ENCODE measurements at places on chromosomes 12 and 14. TPM values are rescaled to one million over a fixed set of nuclear protein-coding genes. Genes with fewer than 3 reads are reported as not detected.

DNA sequence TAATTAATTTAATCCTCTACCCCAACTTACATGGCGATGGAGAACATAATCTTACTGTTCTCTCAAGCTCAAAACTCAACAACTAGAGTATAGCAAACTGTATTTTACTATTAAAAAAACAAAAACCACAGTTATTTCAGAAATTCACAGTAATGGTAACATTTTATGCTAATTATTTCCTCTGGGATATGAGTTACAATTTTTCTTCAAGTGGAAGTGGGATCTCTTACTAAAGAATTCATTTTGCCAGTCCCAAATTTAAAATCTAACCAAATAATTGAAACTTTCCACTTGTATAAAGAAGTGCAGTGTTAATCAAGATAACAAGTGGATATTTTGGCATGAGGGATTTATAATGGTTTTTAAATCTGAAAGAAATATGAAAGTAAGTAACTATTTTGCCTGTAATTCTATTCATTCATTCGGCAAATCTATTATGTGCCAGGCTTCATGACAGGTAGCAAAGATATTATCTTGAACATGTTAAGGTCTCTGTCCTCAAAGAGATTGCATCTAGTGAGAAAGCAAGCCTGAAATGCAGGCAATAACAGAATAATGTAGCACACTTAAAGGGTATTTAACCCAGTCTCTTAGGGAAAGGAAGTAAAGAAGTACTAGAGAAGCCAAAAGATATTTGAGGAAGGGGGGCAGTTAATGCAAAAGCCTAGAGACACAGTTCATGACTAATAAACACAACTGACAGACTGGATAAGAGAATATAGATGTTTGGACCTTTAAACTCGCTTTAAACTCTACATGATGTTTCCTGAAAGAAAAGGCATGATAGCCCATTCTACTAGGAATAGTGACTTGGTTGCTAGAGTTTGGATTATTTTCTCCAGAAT lies 44.0 kb downstream of the TAOK3 start:
- no peak for DNase-seq
- peaks cover 43% of the 10 kb centered on the region for H3K4me1 ChIP-seq
- no peaks in the 10 kb centered on the region for H3K36me3 ChIP-seq
- H3K4me3 ChIP-seq = no peak overlapping the region

- peaks cover 2% of the 10 kb centered on the region for H3K36me3 ChIP-seq
- no peak overlapping the region for H3K27ac ChIP-seq
- no peaks in the 10 kb centered on the region for H3K27me3 ChIP-seq
- H3K4me3 ChIP-seq = no peak overlapping the region
These were observed 51.2 kb downstream of the TEAD4 start for GRCh38 chr12:3010214-3010930.

WSCD2 gene
- total RNA-seq = 0.32 TPM

DNA sequence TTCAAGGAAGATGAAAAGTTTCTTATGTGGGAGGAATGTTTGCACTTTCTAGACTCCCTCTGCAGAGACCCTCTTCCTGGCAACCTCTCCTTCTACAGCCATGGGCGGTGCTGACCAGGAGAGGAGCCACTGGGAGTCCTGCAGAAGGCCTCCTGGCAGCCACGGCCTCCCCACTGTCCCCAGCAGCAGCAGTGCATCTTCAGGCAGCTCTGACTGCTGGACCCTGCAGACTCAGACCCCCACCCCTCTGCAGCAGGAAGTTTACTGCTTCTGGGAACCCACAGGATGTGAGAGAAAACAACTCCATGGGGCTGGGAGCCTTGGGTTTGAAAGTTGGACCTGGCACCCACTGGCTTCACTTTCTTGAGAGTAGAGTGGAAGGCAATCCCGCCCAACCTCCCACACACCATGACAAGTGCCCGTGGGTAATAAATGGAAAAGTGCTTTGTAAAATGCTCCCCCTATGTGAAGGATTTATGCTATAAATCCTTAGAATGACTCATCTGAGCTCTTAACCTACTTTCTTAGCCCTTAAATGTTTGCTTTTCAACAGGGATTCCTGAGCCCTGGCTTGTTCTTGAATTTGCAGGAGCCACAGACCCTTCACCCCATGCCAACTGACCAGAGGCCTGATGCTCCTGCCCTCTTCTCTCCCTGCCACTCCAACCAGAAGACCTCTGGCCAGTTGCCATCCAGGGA lies 37.5 kb upstream of the DDX11 start:
- no peak overlapping the region for H3K4me3 ChIP-seq
- peaks cover 3% of the 10 kb centered on the region for H3K4me1 ChIP-seq
- no peaks in the 10 kb centered on the region for H3K36me3 ChIP-seq
- no peak for DNase-seq

- H3K4me1 ChIP-seq = no peaks in the 10 kb centered on the region
- DNase-seq = no peak
- H3K27ac ChIP-seq = no peak overlapping the region
- no peaks in the 10 kb centered on the region for H3K27me3 ChIP-seq
These were observed 37.1 kb upstream of the FOXJ2 start for GRCh38 chr12:7995266-7995963.

- H3K27me3 ChIP-seq = peaks cover 44% of the 10 kb centered on the region
- H3K4me1 ChIP-seq = peaks cover 10% of the 10 kb centered on the region
- H3K36me3 ChIP-seq = no peaks in the 10 kb centered on the region
- no peak overlapping the region for H3K4me3 ChIP-seq
- H3K27ac ChIP-seq = no peak overlapping the region
- DNase-seq = no peak
These were observed 22.7 kb downstream of the TBX3 start for GRCh38 chr12:114661245-114661644.

ACOT4 gene
- 4.3 TPM for total RNA-seq

- no peak for DNase-seq
- peaks cover 18% of the 10 kb centered on the region for H3K27me3 ChIP-seq
- H3K4me1 ChIP-seq = no peaks in the 10 kb centered on the region
- no peaks in the 10 kb centered on the region for H3K36me3 ChIP-seq
- no peak overlapping the region for H3K27ac ChIP-seq
These were observed 46.0 kb upstream of the TCL1A start for GRCh38 chr14:95759941-95760340.

- peaks cover 2% of the 10 kb centered on the region for H3K27me3 ChIP-seq
- no peak within 1 kb of the TSS for H3K4me3 ChIP-seq
- H3K4me1 ChIP-seq = peaks cover 18% of the 10 kb centered on the region
These were observed at the start of gene HCAR1 for GRCh38 chr12:122730215-122731014. HCAR1 (minus strand) TSS chr12:122730844; CDS start chr12:122730339, 505 bp downstream.

CISTR gene
- total RNA-seq = not detected

AQP2 gene
- not detected for total RNA-seq

CDK2 gene
- 41.4 TPM for total RNA-seq
